ENCODE measurements at places on chromosomes 11 and 22.
A peak's percentile ranks its signal among the peaks of the same experiment; 100 is the strongest.

DNA sequence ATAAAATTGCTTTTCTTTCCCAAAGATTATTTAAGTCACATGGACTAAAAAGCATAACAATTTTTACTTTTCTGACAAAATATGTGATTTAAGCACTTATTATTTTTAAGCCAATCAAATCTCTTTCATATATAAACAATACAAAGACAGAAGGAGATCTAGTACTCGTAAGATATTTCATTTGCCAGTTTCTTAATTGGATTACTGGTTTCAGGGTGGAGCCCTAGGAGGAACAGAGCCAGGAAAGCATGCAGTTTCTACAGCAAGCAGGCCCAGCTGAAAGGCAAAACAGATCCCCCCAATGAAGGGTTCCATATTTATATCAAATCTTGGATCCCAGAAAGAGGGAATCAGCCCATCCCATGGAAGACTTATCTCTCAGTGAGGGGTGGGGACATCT lies 177.0 kb downstream of the KIF18A start:
- no peak for DNase-seq

DNA sequence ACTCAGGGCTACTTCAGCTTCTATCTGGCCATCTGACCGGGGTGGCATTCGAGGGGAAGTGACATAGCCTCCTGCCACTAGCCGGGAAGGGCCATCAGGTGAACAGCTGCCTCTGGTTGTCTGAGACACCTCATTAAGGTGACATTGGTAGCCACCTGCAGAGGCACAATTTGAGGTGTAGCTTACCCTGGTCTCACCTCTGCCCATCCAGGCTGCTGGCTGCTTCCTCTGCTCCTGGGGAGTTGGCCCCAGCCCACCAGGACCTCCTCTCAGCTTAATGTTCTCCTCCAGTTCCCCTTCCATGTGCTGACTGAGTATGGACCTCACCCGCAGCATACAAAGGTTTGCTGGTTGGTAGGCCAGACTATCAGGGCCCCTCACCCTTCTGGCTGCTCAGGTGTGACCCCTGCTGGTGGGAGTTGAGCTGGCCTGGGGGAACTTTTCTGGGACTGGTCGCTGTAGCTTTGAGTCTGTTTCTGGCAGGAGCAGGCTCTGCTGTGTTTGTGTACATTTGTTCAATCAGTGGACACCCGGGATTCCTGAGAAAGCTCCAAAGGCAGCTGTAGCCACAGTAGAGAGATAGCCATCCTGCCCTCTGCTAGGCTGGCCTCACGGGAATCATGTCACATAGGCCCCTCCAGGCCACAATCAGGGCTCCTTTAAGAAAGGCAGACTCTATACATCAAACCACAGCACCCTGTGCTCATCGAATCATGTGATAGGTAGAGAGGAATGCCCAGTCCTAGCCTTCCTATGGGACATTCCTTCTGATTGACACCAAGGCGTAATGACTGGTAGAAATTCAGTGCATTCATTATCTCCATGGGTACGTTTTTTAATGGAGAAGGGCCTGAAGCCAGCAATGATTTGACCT lies 295.1 kb upstream of the PLET1 start:
- peak; percentile 17 for DNase-seq

GRCh38 chr11:107825875-107826274 lies 32.7 kb downstream of the SLC35F2 start:
- DNase-seq, result no peak

GRCh38 chr11:15770798-15771414 lies 585.4 kb downstream of the SOX6 start:
- DNase-seq, result peak; percentile 16

- peak; percentile 81 for DNase-seq
These were observed 55.1 kb downstream of the PACSIN2 start for GRCh38 chr22:42959576-42960509.

- DNase-seq, result no peak
These were observed 1.0 kb downstream of the KIAA1671 start for GRCh38 chr22:24953384-24954113.

GRCh38 chr11:134069426-134070341 lies 812 bp downstream of the JAM3 start:
- peak; percentile 47 for DNase-seq

GRCh38 chr22:32312748-32313147 lies 44.9 kb upstream of the RFPL3 start:
- no peak for DNase-seq

- peak; percentile 49 for DNase-seq
These were observed 19.9 kb upstream of the MUC5B start for GRCh38 chr11:1202776-1203504.

DNA sequence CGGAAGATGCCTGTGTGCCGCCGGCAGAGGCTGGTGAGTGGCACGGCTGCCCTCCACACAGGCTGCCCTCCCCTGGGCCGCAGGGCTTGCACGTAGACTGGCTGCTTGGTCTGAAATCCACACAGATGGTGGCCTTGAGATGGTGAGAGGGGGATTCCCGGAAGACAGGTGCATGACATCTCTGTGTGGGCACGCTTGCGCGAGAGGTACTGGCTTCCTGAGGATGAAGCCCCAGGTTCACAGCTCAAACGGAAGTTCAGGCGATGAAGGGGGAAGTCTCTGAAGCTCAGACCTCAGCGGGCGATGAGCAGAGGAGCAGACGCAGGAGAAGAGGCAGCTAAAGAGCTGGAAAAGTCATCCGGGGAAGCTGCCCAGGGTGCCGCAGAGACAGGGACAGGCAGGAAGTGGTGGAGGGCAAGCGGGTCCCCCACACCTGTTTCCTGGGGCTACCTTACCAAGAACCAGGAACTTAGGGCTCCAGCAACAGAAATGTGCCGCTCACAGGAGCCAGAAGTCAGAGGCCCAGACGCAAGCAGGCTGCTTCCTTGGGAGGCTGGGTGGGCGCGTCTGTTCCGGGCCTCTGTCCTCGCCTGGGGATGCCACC lies 7.2 kb downstream of the CRELD2 start:
- DNase-seq, result no peak

DNA sequence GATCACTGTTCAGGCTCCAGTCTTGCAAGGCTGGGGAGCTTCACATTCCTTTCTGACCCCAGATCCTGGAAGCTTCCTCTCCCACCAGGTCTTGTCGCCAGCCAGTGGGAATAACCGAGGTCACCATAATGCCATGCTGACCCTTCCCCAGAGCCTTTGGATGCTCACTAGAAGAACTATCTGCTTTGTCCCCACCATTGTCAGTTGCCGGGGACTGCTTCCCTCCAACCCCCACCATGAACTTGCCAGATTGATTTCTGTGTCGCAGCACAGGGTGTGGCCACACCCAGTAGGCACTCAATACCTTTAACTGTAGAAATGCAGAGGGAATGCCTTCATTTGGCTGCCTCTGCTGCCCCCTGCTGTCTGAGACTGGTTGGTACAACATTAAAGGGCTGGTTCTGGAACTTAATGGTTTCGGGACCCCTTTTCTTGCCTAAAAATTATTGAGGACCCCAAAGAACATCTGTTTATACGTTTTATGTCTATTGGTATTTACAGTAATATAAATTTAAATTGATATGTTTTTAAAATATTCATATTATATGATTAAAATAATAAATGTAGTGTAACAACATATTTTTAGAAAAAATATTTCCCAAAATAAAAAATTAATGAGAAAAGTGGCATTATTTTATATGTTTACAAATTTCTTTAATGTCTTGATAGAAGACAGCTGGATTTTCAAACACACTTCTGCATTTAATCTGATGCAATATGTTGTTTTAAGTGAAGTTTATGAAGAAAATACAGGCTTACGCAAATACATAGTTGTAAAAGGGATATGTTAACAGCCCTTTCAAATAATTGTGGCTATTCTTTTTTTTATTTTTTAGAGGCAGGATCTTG lies 6.7 kb upstream of the GDPD5 start:
- DNase-seq, result peak; percentile 82

- DNase-seq, result no peak
These were observed 14.0 kb downstream of the OTOG start for GRCh38 chr11:17561111-17561415.

DNA sequence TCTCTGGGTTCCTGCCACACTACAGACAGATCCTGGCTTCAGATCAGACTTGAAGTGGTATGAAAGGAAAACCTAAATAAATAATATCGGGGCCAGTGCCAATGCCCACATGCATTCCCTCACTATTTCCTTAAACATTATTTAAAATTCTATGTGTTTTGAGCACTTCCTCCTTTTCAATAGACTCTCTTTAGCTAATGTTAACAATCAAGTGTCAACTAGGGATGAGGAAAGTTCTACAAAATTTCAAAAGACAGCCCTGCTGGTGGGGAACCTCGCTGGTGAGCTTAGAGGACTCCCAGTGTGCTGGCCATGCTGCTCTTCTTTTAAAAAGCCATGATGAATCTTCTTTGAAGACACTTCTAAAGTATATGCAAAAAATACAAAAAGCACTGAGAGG lies 87.5 kb downstream of the ENTHD1 start:
- no peak for DNase-seq

DNA sequence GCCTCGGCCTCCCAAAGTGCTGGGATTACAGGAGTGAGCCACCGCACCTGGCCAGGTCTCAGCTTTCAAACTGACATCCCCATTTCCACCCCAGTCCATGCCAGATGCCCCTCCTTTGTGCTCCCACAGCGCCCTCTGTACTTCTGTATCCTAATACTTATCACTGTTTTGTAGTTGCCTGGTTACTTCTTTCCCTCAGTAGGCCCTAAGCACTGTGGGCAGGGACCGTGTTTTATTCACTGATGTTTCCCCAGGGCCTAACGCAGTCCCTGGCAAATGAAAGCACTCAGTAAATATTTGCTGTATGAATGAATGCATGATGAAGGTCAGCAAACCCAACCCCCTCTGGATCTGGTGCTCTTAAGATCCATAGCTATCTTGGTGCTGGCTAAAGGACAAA lies 2.2 kb upstream of the TRIM3 start:
- no peak for DNase-seq

GRCh38 chr22:28773461-28773867 lies 969 bp downstream of the CCDC117 start:
- no peak for DNase-seq

DNA sequence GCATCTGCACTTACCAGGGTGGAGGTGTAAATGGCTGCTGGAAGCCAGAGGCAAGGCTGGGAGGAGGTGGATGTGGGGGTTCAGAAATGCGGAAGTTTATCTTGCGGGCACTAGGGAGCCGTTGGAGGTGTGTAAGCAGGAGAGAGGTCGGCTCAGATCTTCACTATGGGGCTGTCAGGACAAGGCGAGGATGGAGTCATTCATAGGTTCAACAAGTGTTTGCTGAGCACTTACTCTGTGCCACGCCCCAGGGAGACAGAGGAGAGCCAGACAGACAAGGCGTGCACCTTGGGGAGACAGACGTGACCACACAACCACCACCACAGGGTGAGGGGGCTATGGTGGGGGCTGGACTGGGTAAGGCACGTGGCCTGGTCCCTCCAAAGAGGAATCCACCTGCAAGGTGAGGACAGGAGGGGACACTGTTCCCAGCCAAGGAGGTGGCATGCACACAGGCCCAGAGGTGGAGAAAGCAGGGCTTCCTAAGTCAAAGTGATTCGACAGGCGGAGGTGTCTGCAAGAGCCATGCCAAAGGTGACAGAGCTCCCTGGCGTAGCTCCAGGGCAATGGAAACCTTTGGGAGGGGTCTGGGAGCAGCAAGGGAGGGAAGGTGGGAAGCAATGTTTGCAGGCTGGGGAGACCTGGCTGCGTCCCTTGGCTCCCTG lies 30.8 kb upstream of the TCF20 start:
- DNase-seq, result no peak

- no peak for DNase-seq
These were observed 126.9 kb downstream of the APIP start for GRCh38 chr11:34789196-34789834.

- DNase-seq, result peak; percentile 72
These were observed 57.5 kb downstream of the BTG4 start for GRCh38 chr11:111454561-111455192.

- DNase-seq, result peak; percentile 19
These were observed 667 bp downstream of the ACCS start for GRCh38 chr11:44066732-44067141.

- no peak for DNase-seq
These were observed 1.3 kb downstream of the DERL3 start for GRCh38 chr22:23837496-23837859.

DNA sequence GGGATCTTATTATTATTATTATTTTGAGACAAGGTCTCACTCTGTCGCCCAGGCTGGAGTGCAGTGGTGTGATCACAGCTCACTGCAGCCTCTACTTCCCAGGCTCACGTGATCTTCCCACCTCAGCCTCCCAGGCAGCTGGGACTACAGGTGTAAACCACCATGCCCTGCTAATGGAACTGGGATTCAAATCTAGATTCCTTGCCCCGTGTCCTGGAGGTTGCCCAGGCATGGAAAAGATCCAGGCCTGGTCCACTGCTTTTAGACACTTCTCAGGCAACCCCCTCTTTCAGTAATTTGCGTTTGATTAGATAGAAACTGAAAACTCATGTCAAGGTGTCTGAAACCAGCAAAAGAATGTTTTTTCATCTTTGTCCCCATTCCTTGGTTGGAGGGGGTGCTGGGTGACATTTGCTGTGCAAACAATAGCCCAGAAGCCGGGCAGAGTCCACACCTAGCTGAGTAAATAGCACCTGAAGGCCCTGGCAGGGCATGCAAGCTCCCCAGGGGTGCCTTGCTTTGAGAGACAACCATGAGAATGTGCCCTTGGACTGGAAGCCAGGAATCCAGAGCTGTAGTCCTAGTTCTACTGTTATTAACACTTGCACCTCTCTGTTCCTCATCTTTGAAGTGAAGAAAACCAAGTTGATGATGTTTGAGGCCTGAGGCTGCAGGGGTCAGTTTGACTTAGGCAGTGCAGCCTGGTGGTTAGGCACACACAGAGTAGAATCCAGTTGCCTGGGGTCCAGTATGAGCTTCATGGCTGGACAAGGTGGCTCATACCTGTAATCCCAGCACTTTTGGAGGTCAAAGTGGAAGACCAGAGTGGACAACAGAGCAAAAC lies 19.1 kb upstream of the XBP1 start:
- DNase-seq, result no peak

DNA sequence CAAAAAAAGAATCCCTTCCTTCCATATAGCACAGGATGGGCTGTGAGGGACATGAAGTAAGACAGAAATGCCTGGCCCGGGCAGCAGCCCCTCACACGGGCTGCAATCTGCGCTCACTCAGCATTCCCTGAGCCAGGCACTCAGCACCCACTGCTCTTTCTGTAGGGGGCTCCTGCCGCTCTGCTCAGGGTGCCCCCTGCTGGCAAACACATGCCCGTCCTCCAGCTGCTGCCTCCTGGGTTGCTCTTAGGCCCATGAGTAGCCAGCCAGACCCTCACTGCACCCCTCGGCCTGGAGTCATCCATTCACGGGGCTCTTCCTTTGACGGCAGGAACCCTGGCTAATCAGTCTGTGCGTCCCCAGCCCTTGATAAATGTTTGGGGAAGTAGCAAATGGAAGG lies 6.9 kb downstream of the MCAT start:
- peak; percentile 26 for DNase-seq

- peak; percentile 44 for DNase-seq
These were observed 30.5 kb downstream of the MRGPRD start for GRCh38 chr11:68950270-68950669.

GRCh38 chr11:69490516-69490915 lies 9.1 kb downstream of the LINC01488 start:
- DNase-seq, result no peak

- DNase-seq, result no peak
These were observed 60.2 kb downstream of the NTM start for GRCh38 chr11:131430473-131431208.

- DNase-seq, result no peak
These were observed 87.4 kb downstream of the TRMU start for GRCh38 chr22:46422896-46423295.

GRCh38 chr11:76205252-76206076 lies 838 bp downstream of the WNT11 start:
- no peak for DNase-seq
